ENCODE measurements at places on chromosomes 3 and 15. TPM values are rescaled to one million over a fixed set of nuclear protein-coding genes. Genes with fewer than 3 reads are reported as not detected.

- no peak for DNase-seq
- H3K4me3 ChIP-seq: no peak overlapping the region
- no peaks in the 10 kb centered on the region for H3K27me3 ChIP-seq
- H3K27ac ChIP-seq: no peak overlapping the region
- H3K4me1 ChIP-seq: peaks cover 5% of the 10 kb centered on the region
Measured at GRCh38 chr15:22903961-22904534, 65.6 kb downstream of the NIPA2 start.

- DNase-seq: no peak
- H3K27ac ChIP-seq: no peak overlapping the region
- H3K4me3 ChIP-seq: no peak overlapping the region
- no peaks in the 10 kb centered on the region for H3K36me3 ChIP-seq
- H3K27me3 ChIP-seq: peaks cover 9% of the 10 kb centered on the region
- no peaks in the 10 kb centered on the region for H3K4me1 ChIP-seq
Measured at GRCh38 chr3:42490243-42490642, 12.2 kb upstream of the VIPR1 start.

The C3orf22 gene
- not detected for total RNA-seq

The EXD1 gene
- total RNA-seq: not detected

- H3K27me3 ChIP-seq: no peaks in the 10 kb centered on the region
- no peak overlapping the region for H3K27ac ChIP-seq
- H3K4me3 ChIP-seq: no peak overlapping the region
- DNase-seq: no peak
- no peaks in the 10 kb centered on the region for H3K36me3 ChIP-seq
- H3K4me1 ChIP-seq: no peaks in the 10 kb centered on the region
Measured at GRCh38 chr3:134619884-134620445, 30.9 kb downstream of the KY start.

The CACNA1D gene
- 1.2 TPM for total RNA-seq

All from activated T-helper 1 cell treated with anti-CD3 and anti-CD28 coated beads, Interleukin-12 subunit alpha, Interleukin-12 subunit beta, Interleukin-2, Interleukin-4 antibody, amounts not matched to agents 30 ng/mL and 10 ng/mL and 1 ng/mL, durations not matched to agents 14 hours and 24 hours and 36 hours (primary cell).